ENCODE measurements at places on chromosomes 2 and 18. TPM values are rescaled to one million over a fixed set of nuclear protein-coding genes. Genes with fewer than 3 reads are reported as not detected.
A peak's percentile ranks its signal among the peaks of the same experiment; 100 is the strongest.

DNA sequence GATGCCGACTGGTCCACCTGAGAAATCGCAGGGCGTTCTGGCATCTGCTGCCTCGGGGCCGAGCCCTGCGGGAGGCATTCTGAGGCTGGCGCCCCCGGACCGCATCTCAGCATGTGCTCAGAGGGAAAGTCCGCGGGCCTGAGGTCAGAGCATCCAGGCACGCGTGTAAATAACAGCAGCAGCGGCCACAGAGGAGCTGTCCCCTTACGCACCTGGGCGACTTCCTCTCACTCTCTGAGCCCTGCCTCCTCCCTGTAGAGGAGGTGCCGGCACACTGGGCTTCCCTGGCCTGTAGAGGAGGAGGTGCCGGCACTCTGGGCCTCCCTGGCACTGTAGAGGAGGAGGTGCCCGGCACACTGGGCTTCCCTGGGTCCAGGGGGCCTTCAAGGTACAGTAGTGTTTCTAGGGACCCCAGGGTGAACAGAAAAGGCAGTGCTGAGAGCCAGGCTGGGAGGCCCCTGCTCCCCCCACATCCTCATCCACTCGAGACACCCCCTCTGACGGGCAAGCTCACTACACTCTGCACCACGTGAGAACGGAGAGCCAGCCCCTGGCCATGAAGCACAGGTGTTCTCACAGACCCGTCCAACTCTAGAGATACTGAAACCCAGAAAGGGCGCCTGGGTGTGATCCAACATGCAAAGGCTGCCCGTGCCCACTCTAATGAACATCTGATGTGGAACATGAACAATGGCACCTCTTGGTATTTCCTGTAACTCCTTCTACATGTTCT is 263.5 kb downstream of the HDAC4 start:
- no peak overlapping the region for H3K4me3 ChIP-seq
- no peak for DNase-seq
- H3K27ac ChIP-seq: no peak overlapping the region
- no peaks in the 10 kb centered on the region for H3K27me3 ChIP-seq
- peaks cover 75% of the 10 kb centered on the region for H3K36me3 ChIP-seq

GRCh38 chr2:97728091-97728731 is 14.8 kb downstream of the ZAP70 start:
- no peaks in the 10 kb centered on the region for H3K36me3 ChIP-seq
- peak; percentile 91 for DNase-seq
- H3K4me1 ChIP-seq: peaks cover 51% of the 10 kb centered on the region
- no peaks in the 10 kb centered on the region for H3K27me3 ChIP-seq

GRCh38 chr18:77114415-77115191 is 18.0 kb downstream of the MBP start:
- no peaks in the 10 kb centered on the region for H3K27me3 ChIP-seq
- H3K4me3 ChIP-seq: no peak overlapping the region
- DNase-seq: peak; percentile 89
- peaks cover 24% of the 10 kb centered on the region for H3K4me1 ChIP-seq

- H3K36me3 ChIP-seq: no peaks in the 10 kb centered on the region
- DNase-seq: no peak
- H3K4me3 ChIP-seq: no peak overlapping the region
- no peaks in the 10 kb centered on the region for H3K4me1 ChIP-seq
Measured at GRCh38 chr2:219803294-219803693, 175.9 kb downstream of the SLC4A3 start.

DNA sequence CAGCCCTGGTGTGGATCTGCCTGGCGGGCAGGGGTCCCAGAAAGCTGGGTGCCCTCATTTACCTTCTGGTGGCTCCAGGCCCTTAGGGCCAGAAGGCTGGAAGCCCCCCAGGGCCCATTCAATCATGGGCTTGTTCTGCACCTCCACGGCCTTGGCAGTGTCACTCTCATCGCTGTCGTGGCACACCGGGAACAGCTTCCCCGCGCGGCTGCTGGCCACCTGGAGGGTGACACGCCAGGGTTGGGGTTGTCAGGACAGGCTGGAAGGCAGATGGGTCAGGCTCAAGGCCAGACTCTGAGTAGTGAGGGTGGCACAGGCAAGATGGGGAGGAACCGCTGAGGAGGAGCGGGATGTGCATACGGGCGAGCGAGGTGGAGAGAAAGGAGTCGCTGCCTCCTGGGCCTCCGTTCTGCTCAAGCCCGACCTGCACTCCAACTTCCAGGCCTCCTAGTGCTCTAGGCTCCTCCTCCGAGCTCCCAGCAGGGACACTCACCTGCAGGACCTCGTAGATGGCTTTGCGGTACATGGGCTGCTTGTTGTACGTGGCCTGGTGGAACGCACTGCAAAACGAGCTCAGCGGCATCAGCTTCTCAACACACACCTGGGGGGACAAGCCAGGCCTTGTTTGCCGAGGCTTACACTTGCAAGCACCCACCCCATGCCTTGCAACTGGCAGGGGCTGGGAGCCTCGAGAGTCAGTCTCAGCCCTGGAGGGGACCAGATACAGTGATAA is 78.3 kb upstream of the POMC start:
- peaks cover 20% of the 10 kb centered on the region for H3K4me1 ChIP-seq
- H3K4me3 ChIP-seq: no peak overlapping the region
- no peaks in the 10 kb centered on the region for H3K27me3 ChIP-seq
- no peak for DNase-seq

DNA sequence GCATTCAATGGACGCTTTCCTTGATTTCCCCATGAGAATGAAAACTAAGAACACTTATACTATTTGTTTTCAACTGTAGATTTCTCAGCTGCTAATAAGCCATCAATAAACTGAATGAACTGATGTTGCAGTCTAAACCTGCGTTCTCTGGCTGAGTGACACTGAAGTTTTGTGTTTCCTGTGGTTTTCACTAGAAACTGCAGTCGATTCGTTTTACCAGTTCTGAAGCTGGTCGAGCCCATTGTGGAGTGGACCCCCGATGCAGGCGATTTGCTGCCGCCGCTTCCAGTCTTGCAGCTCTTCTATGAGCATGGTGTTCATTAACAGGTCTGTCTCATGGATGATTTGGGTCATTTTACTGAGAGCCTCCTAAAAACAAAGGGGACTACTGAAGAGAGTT is 50.6 kb upstream of the STAT1 start:
- H3K36me3 ChIP-seq: no peaks in the 10 kb centered on the region
- H3K4me3 ChIP-seq: no peak overlapping the region
- H3K4me1 ChIP-seq: no peaks in the 10 kb centered on the region
- no peak overlapping the region for H3K27ac ChIP-seq
- DNase-seq: no peak

DNA sequence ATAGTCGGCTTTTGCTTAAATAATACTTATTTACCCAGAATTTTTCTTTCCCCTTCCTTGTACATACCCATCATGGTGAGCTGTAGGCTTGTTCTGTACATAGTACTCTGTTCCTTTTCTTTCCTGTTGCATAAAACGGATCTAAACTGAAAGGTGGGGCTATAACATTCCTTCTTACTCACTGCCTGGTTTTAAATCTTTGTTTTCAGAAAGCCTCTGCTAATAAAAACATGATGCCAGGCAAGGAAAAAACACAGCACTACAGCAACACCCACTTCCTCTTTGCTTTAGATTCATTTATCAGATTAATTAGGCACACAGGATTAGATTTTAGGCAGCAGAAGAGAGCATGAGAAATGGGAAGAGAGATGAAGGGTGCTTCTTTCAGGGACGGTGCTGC is 19.6 kb upstream of the STON1 start:
- H3K27ac ChIP-seq: no peak overlapping the region
- no peak overlapping the region for H3K4me3 ChIP-seq
- H3K4me1 ChIP-seq: peaks cover under 1% of the 10 kb centered on the region

- no peak overlapping the region for H3K4me3 ChIP-seq
- no peak for DNase-seq
- no peaks in the 10 kb centered on the region for H3K36me3 ChIP-seq
- no peak overlapping the region for H3K27ac ChIP-seq
Measured at GRCh38 chr18:48108136-48108535, 177.7 kb upstream of the SMAD2 start.

- no peaks in the 10 kb centered on the region for H3K36me3 ChIP-seq
- no peaks in the 10 kb centered on the region for H3K27me3 ChIP-seq
- no peak overlapping the region for H3K4me3 ChIP-seq
- no peak overlapping the region for H3K27ac ChIP-seq
- DNase-seq: peak; percentile 12
Measured at GRCh38 chr18:35076135-35076924, 35.1 kb downstream of the MAPRE2 start.

DNA sequence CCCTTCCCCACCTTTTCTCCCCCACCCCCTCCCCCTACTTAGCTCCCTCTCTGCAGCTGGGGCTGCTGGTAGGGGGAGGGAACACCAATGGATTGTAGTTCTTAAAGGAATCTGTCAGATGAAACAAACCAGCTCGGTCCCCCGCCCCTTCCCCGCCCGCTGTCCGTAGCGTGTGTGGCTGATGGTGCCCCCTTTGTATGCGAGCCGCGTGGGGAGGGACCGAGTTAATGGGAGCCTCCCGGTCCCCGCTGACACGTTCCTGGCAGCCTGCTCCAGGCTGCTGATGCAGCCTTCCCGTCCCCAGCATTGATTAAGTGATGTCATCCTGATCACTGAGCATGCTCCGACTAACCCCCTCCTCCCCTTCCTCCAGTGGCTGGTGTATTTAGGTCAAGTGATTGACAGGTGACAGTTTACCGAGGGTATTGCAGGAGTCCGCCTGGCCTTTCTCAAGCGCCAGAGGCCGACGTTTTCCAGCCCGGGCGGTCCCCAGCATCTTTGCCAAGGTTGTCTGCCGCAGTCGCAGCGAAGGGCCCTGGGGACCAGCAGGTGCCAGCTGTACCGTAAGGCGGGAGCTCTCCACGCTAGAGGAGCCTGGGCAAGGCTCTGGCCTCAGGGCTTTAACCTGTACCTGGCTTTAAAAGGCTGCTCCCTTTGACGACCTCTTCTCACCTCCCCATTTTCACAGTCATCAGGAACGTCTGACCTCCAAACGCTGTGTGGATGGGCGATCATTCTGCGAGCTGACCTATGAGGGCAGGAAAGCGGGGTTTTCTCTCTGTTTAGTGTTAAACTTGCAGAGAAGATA is 1.8 kb downstream of the KIF5C start:
- H3K36me3 ChIP-seq: no peaks in the 10 kb centered on the region
- peak; percentile 61 for DNase-seq
- H3K27ac ChIP-seq: no peak overlapping the region
- H3K27me3 ChIP-seq: peaks cover 43% of the 10 kb centered on the region
- peaks cover 16% of the 10 kb centered on the region for H3K4me1 ChIP-seq

DNA sequence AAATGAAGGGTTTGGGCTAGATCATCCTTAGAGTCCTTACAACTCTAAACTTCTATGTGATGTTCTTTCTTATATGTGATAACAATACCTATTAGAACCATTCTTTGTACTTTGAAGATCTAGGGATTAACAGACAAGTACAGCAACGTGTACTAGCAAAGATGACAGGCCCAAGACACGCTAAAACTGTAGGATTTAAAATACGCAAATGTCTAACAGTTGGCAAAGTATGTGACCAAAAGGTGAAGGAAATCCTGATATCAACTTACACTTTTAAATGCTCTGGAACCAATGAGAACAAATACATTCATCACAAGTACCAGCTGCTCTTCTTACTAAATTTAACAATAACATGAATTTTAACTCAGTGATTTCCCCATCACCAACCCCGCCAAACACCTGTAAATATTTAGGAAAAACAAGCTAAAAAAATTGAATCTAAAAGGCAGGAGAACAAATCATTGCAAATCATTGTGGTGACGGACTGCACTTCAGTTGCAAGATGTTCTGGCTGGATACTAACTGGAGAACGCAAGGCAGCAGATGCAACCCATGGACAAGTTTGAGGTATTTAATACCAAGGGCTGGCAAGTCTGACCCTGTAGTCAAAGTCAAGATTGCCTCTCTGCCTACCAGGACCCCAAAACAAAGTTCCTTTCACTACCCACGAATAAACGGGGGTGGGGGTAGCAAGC is 1.4 kb downstream of the ANKRD44 start:
- peak overlapping the region; percentile 81 for H3K4me3 ChIP-seq
- H3K27ac ChIP-seq: peak overlapping the region; percentile 71
- no peaks in the 10 kb centered on the region for H3K36me3 ChIP-seq
- DNase-seq: no peak

GRCh38 chr2:175734686-175735085 is 267.4 kb downstream of the LNPK start:
- DNase-seq: no peak
- no peak overlapping the region for H3K4me3 ChIP-seq
- H3K4me1 ChIP-seq: peaks cover 6% of the 10 kb centered on the region
- no peak overlapping the region for H3K27ac ChIP-seq
- no peaks in the 10 kb centered on the region for H3K27me3 ChIP-seq
- H3K36me3 ChIP-seq: no peaks in the 10 kb centered on the region

- H3K4me1 ChIP-seq: no peaks in the 10 kb centered on the region
- H3K27ac ChIP-seq: no peak overlapping the region
- H3K4me3 ChIP-seq: no peak overlapping the region
- no peak for DNase-seq
Measured at GRCh38 chr2:1187189-1187588, 226.1 kb upstream of the TPO start.

DNA sequence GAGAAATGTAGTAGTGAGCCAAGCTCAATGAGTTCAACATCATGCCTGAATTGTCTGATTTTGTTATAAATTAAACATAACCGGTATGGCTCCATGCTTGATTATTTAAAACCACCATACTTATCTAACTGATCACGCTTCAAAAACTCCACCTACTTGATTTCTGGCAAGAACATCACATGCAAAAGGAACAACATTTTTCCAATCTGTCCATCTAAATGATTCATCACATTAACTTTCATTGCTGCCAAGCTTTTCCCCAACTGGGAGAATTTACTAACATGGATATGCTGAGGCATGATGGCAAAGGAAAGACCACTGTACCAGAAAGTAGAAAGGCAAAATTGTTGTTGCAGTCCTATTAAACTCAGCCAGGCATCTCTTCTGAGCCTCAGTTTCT is 286.8 kb downstream of the TRIB2 start:
- no peaks in the 10 kb centered on the region for H3K27me3 ChIP-seq
- no peak overlapping the region for H3K4me3 ChIP-seq
- peaks cover 39% of the 10 kb centered on the region for H3K4me1 ChIP-seq
- H3K27ac ChIP-seq: no peak overlapping the region
- H3K36me3 ChIP-seq: no peaks in the 10 kb centered on the region

GRCh38 chr2:187577310-187577709 is 23.1 kb upstream of the TFPI start:
- no peak for DNase-seq
- H3K4me3 ChIP-seq: no peak overlapping the region
- H3K4me1 ChIP-seq: no peaks in the 10 kb centered on the region
- no peaks in the 10 kb centered on the region for H3K27me3 ChIP-seq
- no peak overlapping the region for H3K27ac ChIP-seq

HOXD13 gene
- 0.31 TPM for total RNA-seq

UGT1A7 gene
- total RNA-seq: not detected

PAX3 gene
- 0.71 TPM for total RNA-seq

UNC50 gene
- 36.5 TPM for total RNA-seq

SERPINB2 gene
- total RNA-seq: 0.27 TPM

MC2R gene
- 0.18 TPM for total RNA-seq

SNTG2 gene
- total RNA-seq: 0.31 TPM

APCDD1 gene
- total RNA-seq: 6.3 TPM

CDCA7 gene
- 7.8 TPM for total RNA-seq

SDC1 gene
- total RNA-seq: 8.4 TPM

SLC4A3 gene
- total RNA-seq: 5.5 TPM

CAPN13 gene
- not detected for total RNA-seq

TCF4 gene
- 167 TPM for total RNA-seq

Data from muscle of leg (tissue), 16 donors.